Bone marrow (tissue), 2 donors: ENCODE measurements at places on chromosomes 16 and 17.

DNA sequence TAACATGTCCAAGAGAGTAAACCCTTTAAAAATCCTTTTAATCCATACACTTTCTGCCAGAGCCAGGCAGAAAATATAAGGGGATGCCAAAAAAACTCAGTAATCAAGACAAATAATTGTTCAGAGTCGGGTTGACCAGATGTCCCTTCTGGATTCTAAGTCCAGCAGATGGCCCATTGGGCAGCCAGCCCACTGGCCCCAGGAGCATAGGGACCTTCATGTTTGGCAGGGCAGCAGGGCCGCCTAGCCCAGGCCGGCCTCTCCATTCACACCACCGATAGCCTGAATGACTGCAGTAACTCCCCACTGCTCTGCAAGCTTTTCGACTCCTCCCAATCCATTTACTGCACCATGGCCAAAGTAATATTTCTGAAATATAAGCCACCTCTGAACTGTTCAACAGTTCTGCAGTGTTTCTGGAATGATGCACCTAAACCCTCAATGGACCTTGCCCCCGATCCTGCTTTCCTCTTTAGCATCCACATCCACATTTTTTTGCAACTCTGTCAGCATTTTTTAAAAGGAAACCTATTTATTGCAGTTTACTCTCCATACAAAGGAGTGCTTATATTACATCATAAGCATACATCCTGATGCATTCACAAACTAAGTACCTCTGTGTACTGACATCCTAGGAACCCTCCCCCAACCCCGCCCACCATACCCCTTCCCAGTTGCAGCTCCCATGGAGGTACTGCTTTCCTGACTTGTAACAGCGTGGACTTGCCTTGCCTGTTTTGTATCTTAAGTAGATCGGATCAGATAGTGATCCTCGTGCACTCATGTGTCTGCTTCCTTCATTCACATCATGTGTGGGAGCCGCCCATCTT is 46.4 kb downstream of the LDHD start:
- no peak for DNase-seq

DNA sequence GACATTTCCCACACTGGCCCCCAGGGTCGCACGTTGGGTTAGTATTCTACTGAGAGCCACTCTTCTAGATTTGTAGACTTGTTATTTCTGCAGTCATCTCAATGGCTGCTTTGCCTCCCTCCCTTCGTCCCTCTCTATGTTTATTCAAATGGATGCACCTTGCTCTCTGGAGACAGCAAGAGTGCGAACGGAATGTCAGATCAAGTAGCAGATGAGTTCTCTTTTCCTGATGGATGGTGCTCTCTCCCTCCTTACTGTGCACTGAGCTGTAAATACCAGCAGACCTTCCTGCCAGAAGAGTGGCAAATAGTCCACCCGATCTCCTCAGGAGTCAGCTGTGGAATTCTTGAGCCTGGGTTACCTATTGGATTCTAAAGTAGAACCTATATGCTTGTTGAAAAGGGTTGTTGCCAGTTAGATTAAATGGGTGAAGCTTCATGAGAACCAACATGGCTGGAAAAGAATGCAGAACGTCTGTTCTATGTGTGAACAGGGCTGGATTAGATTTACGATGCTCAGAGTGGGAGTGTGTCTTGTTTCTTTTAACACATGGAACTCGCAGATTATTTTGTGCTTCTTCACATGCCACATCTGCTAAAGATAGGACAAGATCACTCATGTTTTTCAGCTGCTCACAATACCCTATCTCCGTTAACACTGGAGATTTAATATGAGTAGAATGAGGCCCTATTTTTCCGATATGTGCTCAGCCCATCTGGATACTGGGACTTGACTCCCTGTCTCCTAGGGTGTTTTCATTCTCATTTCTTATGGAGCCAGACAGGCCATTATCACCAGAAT is 6.1 kb downstream of the GNAO1 start:
- no peak for DNase-seq

DNA sequence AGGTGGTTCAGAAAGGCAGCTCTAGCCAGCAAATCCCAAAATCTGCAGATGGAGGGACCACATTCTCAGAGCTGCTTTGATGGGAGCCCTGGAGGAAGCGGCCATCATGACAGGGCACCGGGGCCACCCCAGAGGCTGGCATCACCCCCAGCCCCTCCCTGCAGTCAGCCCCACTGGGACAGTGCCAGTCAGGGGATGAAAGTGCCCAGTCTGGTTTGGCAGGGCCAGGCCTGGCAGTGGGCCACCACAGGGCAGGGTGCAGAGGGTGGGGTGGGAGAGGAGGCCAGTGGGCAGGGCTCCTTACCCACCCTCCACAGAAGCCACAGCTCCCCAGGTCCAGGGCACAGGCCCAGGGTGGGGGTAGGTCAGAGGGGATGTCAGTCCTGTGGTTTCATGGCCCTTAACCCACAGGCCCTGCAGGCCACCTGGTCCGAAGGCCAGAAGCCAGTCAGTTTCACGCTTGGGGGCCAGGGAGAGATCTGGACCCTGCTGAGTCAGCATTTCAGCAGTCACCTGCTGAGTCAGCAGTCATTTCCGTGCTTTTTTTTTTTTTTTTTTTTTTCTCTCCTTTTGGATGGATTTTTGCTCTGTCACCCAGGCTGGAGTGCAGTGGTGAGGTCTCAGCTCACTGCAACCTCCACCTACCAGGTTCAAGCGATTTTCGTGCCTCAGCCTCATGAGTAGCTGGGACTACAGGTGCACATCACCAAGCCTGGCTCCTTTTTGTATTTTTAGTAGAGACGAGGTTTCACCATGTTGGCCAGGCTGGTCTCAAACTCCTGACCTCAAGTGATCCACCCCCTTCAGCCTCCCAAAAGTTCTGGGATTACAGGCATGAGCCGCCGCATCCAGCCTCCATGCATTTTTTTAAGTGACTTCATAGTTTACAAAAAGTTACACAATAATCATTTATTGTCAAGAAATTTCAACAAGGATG is 10.4 kb downstream of the SLC25A10 start:
- DNase-seq: no peak

DNA sequence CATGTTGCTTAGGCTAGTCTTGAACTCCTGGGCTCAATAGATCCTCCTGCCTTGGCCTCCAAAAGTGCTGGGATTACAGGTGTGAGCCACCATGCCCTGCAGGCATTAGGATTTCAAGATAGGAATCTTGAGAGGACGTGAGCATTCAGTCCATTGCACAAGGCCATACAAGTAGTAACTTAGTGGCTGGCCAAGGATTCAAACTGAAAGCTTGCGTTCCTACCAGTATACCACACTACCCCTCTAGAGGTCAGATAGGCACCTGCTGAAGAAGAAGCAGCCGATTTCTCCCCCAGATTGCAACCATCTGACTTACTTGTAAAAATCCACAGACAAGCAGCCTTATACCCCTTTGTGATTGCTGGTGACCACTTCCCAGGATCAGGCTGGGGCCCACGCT is 80.9 kb downstream of the CACNG3 start:
- no peak for DNase-seq

- DNase-seq: peak; percentile 68
These were observed 22.6 kb downstream of the ZNF213 start for GRCh38 chr16:3157229-3158025.

- DNase-seq: no peak
These were observed 116.0 kb downstream of the CYLD start for GRCh38 chr16:50857881-50858280.

DNA sequence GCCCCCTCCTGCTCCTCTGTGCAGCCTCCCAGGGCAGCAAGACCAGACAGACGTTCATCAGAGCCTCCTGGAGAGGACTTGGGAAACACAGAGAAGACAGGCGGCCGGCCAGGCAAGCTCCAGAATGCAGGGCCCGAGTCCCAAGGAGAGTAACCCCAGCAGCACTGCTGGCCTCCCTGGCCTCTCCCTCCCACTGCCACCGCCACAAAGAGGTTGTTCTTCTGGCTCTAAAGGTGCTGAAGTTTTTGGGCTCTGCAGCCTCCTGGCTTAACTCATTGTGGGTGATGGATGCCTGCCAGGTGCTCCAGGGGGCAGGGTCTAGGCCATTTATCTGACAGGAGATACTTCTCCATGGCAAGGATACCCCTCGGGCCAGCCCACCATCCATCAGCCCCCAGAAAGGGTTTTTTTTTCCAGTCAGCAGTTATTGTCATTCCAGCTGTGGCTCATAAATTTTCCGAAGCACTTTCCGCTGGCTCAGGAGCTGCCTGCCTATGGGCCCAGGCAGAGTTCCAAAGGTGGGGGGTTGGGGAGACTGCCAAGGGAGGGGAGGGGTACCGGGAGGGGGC is 32.0 kb upstream of the MRPS23 start:
- DNase-seq: no peak

DNA sequence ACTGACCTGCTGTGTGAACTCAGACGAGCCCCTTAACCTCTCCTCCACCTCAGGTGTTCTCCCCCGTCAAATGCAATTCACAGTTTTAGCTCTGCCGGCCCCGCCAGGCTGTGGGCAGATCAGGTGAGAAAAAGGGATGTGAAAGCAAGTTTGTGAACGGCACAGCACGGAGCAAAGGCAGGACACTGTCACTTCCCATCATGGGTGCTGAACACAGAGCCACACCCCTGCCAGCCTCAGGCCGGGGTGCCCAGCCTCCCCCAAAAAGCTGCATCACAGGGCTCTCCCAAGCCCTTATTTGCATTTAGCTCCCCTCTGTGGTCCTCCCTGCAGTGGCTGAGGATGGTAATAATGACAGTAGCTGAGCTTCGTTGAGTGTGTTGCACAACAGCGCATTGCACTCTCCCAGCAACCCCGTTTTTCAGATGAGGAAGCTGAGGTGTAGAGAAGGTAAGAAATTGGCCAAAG is 88.8 kb upstream of the TNRC6C start:
- no peak for DNase-seq

GRCh38 chr16:48317614-48318315 is 67.4 kb downstream of the SIAH1 start:
- no peak for DNase-seq

- no peak for DNase-seq
These were observed 584 bp downstream of the TCAP start for GRCh38 chr17:39665642-39666224.

DNA sequence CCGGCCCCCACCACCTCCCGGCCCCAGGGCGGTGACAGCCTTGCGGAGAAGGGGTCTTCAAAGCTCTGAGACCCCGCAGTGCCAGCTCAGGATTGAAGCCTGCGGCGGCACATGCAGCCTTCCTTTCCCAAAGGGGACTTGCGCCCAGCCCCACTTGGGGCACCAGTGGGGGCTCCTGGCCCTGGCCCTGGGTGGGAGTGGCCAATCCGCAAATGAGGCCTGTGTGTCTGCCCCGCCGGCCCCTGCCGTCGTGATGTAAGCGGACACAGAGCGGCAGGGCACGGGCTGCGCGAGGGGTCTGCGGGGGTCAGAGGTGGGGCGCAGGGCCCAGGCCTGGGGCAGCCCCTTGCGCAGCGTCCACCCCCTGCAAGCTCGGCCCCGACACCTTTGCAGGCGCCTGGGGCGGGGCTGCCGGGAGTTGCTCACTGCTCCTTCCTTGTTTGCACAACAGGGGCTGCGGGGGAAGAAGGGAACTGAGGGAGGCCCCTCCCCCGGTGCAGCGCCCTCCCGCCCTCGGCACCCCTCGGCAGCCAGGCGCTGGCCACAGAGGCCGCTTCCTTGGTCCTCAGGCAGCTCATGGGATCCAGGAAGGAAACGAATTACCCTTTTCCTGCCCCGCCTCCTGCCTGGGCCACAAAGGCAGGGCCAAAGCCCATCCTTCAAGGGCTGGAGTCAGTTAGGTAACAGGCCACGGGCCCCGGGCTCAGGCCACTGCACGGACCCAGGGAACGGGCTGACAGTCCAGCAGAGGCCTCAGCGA is 2.9 kb downstream of the SLC16A3 start:
- peak; percentile 84 for DNase-seq

- DNase-seq: no peak
These were observed 15.7 kb downstream of the CAVIN1 start for GRCh38 chr17:42407289-42407836.

GRCh38 chr17:16171613-16172012 is 43.7 kb downstream of the NCOR1 start:
- DNase-seq: no peak

DNA sequence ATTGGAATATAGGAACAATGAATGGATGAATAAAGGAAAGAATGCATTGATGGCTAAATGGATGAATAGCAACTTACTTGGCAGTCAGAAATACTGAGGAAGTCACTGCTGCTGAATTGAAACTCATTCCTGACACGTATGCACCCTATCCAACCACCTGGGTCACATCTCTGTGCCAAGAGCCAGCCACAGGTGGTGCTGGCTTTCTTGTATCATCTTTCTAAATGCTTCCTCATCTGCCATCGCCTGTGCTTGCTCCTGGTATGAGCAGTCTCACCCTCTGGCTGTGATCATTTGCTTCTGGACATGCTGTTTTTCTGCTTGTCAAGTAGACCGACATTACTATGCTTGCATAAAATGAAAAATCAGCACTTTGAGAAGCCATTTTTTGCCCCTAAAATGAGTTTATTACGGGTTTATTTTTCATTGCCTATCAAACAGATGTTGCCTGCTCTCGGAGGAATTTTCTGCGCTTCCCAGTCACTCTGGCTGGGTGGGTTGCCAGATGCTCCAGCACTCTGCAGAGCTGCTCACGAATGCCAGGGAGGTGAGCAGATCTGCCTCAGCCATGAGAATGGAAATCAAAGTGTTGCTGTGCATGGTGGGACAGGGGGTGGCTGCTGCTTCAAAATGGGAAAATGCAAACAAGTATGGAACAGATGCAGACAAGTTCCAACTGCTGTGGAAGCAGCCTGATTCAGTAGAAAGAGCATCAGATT is 1349.6 kb upstream of the CDH8 start:
- no peak for DNase-seq

DNA sequence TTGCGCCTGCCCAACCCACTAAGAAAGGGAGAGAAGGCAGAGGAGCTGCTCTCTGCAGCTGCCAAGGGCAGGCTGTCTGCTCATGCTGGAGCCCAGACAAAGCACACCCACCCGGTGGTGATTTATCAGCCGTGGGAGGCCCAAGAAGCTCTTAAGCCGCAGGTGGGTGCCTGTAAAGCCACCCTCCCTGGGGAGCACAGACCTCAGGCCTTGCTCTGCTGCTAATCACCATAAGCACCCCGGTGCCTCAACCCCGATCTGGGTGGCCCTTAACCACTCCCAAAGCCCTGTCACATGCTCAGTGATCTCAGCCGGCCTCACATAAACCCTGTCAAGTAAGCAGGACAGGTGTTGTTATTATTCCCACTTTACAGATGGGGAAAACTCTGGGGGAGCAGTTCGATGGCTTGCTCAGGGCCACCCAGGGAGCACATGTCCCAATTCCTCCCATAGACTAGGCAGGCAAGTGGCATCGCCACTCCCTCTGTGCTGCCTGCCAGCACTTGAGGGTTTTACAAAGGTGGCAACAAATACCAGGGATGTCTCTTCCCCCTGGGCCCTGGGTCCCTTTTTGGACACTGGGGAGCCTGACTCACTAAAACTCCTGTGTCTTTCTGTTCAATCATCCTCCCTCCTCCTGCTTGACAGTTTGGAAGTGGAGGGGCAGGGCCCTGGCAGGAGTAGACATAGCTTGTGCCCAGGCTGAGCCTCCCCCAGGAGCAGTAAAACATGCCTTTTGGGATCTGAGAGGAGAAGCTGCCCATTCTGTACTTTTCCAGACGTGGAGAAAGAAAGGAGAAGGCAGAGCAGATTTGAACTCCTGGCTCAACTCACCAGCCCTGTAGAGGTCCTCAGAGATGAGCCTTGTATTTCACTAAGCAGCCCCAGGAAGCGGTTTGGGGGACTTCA is 299.3 kb downstream of the SOX9 start:
- no peak for DNase-seq
